Breast epithelium (tissue), 4 donors: ENCODE measurements at places on chromosomes 1 and 21. TPM values are rescaled to one million over a fixed set of nuclear protein-coding genes. Genes with fewer than 3 reads are reported as not detected.

GRCh38 chr1:44305962-44306422 lies 49.1 kb downstream of the ERI3 start:
- no peak for DNase-seq

DNA sequence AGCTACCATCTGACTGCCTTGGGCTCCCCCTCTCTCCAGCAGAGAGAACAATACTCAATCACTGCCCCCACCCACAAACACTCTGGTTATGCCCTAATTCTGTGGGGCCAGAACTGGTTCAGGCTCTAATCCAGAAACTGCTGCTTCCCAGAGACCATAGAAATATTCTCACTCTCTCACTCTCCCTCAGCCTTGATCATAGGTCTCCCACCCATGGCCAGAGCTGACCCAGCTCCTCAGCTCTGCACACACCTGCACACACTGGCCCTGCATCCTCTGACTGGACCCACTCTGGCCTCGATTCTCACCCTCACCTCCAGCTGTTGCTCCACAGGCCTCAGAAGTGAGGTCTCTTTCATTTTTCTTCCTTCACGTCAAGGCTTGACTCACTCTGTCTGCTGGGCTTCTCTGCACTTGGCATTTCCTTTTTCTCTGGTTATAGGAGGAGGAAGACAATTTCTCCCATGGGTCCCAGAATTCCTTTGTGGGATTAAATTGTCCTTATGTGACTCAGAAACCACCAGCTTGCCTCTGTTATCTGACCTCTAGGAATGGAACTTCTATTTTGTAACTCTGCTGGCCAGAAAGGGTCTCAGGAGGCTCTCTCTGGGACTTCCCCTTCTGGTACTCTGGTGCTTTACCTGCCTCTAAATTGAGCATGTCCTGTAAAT lies 15.6 kb upstream of the ZMYM6 start:
- DNase-seq = no peak

- DNase-seq = no peak
These were observed 71.6 kb upstream of the RUNX1 start for GRCh38 chr21:35120631-35121180.

TRIM62 gene
- total RNA-seq = 7.2 TPM

ANXA9 gene
- not detected for total RNA-seq
